ENCODE measurements at places on chromosomes 16 and 17. TPM values are rescaled to one million over a fixed set of nuclear protein-coding genes. Genes with fewer than 3 reads are reported as not detected.

GRCh38 chr17:11539637-11540036, 58.6 kb upstream of the DNAH9 start:
- no peak for DNase-seq

DNA sequence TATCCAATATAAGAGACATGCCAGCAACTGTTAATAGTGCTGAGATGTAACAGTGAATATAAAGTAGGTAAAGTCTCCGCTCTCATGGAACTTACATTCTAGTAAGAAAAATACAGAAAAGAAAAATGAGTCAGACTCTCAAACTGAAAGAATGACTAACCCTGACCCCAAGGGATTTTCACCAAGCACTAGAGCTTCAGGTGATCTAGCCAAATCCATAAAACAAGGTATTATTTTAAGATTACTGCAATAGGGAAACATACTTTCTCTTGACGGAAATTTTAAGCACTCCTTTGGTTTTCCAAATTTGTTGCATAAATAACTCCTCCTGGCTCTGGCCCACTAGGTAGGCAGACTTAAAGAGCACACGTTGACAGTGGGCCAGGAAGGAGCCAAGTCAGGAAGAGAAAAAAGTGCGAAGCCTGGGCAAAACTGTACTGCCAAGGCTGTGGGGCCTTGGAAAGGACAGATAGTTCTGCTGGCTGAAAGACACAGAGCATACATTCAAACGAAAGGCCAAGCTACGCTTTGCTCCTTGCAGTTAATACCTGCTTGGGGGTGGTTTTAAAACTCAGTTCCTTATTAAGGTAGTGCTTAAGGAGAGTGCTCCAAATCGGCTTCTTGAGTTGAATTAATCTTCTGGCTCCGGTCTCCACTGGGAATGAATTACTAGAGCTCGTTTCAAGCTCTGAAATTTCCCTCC, 1.4 kb downstream of the GOT2 start:
- no peak for DNase-seq

- no peak for DNase-seq
These were observed 490.8 kb downstream of the MAF start for GRCh38 chr16:79109771-79110170.

The KRTAP17-1 gene
- total RNA-seq: not detected

DNA sequence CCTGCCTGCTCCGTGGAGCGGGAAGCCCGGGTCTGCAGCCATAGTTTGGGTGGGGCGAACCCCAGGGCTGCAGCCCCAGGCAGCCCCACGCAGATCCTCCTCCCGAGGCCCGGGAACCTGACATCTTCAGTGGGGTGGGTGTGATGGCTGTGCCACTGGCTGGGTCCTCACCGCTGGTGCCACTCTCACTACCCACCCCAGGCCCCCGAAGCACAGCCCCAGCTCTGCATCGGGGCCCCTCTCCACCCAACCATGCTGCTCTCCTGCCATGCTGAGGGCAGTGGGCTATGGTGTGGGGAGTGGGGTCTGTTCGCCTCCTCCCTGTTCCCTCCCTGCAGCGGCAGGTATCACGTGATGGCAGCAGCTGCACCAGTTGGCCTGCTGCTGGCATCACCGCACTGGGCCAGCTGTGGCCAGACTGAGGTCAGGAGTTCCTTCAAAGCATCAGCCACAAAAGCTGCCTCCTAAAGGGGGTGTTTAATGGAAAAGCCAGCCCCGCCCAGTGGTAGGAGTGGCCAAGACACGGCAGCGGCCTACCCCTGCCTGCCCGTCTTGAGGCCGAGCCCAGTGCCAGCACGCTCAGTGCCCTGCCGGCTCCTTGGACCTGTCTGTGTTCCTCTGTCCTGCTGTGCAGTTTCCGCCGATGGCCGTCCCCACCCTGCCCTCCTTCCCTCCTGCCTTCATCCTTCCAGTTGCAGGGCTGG, 10.8 kb downstream of the KCTD5 start:
- DNase-seq: no peak

All from right cardiac atrium (tissue), 5 donors.